ENCODE measurements at places on chromosomes 11 and 22.

DNA sequence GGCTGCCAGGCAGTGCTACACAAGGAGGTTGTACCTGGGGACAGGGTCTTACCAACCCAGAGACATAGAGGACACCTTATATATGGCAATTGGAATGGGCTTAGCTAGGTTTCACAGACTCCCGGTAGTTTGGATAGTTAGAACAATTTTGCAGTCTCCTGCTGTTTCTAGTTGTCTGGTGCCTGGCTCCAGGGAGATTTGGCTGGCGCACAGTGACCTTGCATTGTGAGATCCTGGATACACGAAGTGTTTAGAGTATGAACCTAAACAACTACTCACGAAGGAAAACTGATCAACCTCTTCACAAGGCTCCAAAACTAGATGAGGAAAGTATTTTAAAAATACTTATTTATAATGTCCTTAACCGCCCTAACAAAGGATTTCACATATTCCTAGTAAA, 614.7 kb downstream of the FAM181B start:
- no peak for DNase-seq

DNA sequence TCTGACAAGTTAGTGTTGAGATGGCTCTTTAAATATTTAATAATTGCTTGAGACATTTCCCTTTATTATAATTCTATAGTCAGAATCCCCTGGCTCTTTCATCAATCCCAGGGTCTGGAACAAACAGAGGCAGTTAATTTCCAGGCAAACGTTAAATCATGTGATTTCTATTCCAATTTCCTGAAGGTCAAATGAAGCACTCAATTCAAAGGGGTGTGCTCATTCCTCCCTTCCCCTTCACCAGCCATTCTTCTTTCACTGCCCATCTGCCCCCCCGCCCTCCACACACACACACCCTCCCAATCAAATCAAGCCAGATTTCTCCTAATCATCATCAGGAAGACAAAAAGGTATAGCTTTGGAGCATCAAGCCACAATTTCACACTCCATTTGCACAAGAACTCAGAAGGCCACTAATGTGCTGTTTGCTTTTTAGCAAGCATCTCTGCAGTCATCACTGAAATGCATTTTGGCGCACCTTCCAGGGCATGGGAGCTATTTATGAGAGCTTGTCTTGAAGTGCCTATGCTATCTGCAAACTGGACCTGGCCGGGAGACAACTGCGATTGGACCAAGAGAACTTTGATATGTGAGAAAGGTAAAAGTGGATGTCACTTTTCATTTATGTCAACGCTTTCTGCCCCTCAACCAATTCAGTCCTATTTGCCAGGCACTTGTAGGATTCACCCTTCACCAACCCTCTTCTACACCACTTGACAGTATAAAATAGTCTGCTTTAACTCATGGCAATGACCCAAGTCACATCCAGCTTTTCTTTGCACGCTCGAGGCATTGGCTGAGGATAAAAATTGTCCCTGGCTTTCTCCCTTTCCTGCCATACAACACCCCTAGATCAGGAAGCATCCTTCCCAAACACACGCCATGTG, 315.1 kb upstream of the API5 start:
- DNase-seq, result no peak

DNA sequence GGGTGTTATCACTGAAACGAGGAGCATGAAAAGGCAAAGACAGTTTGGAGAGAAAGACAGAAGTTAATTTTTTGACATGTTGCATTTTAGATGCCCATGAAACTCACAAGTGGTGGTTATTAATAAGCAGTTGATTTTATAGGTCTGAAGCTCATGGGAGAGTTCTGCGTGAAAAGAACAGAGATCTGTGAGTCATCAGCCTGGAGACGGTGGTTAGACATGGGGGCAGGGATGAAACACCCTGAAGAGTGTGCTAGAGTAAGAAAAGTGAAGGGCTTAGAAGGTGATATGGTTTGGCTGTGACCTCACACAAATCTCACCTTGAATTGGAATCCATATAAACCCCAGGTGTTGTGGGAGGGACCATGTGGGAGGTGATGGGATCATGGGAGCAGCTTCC, 289.1 kb upstream of the ISX start:
- no peak for DNase-seq

DNA sequence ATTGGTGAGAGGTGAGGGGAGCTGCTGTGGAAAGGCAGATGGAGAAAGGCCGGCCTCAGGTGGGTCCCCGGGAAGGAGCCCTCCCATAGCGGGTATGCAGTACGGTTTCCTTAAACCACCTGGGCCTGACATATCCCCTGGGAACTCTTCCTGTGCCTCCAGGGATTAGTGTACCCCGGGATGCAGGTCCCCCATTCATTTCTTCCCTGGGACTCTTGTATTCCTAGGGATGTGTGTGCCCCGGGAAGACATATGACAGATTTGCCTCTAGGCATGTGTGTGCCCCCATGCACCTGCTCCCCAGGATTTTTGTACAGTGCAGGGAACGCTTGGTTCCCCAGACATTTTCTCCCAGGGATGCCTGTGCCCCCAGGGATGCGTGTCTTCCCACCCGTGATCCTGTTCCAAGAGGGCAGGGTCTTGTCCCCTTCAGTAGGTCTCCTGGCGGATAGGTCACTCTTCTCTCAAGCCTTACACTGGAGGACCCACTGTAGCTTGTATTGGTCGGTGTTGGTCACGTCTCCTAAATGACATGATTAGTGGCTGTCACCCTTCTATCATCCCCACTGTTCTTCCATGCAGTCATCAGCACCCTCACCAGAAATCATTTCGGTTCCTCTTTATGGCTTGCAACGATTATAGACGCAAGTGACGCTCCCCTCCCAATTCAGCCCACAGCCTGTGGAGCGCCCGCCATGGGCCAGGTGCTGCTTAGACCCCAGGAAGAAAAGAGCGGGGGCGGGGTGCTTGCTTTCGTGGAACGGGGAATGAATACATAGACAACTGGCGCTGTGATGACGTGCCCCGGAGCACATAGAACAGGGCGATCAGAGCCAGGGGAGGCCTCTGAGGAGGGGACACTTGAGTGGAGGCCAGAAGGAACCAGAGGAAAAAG, 1.3 kb downstream of the PARVB start:
- DNase-seq, result no peak

- DNase-seq, result no peak
Observed at GRCh38 chr11:108319541-108320145, 96.8 kb downstream of the ATM start.
